ENCODE measurements at places on chromosomes 3 and 15. TPM values are rescaled to one million over a fixed set of nuclear protein-coding genes. Genes with fewer than 3 reads are reported as not detected.

GRCh38 chr3:130601442-130601971 is 84.5 kb downstream of the COL6A6 start:
- no peak for DNase-seq

GMPPB gene
- total RNA-seq = 15.1 TPM

DNA sequence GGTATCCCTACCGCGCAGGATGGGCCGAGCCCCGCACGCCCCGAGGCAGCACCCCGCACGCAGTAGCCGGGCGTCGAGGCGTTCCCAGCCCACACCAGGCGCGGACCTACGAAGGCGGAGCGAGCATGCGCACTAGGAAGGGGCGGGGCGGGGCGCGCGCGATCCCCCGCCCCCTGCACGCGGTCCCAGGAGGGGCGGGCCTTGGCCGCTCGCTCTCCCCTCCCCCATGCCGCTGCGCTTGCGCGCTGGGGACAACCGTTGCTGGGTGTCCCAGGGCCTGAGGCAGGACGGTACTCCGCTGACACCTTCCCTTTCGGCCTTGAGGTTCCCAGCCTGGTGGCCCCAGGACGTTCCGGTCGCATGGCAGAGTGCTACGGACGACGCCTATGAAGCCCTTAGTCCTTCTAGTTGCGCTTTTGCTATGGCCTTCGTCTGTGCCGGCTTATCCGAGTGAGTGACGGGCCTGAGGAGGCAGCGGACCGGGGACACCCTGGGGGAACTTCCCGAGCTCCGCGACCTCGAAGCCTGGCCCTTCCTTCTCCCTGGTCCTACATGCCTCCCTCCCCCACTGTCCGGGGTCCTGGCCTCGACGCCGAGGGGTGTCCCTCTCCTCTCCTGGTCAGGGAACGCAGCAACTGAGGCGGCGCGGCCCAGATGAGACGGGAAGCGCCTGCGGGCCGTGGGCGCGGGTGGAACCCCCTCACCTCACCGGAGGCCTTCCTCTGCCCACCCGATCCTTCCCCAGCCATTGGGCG is at the start of gene SPESP1:
TSS of gene SPESP1 (plus strand) at position 258 of the 755 bp plus-strand sequence. CDS start at position 387, 129 bp downstream.
- peak; percentile 60 for DNase-seq

SLC9A9 gene
- 4.9 TPM for total RNA-seq

Data from left ventricle myocardium inferior (tissue), 1 donor.